A549 treated with DMSO at 1 μM for 4 hours (cell line): ENCODE measurements at places on chromosomes 1 and 21. TPM values are rescaled to one million over a fixed set of nuclear protein-coding genes. Genes with fewer than 3 reads are reported as not detected.

CHIA gene
- not detected in 5 replicates for total RNA-seq

BGLAP gene
- total RNA-seq = 0.40 to 0.53 TPM (median 0.46 TPM) in 3 of 5 replicates, not detected in the others

FCRL6 gene
- total RNA-seq = not detected in 5 replicates

AMY1C gene
- not detected in 5 replicates for total RNA-seq

CD84 gene
- total RNA-seq = not detected in 5 replicates

TEDDM1 gene
- total RNA-seq = not detected in 5 replicates

CD244 gene
- not detected in 5 replicates for total RNA-seq

KCNA3 gene
- total RNA-seq = not detected in 5 replicates

TMEM61 gene
- total RNA-seq = 0.34 to 0.50 TPM (median 0.40 TPM) in 3 of 5 replicates, not detected in the others

PGLYRP3 gene
- total RNA-seq = not detected in 5 replicates

SPATA1 gene
- total RNA-seq = 0.39 to 1.00 TPM (median 0.67 TPM) in 4 of 5 replicates, not detected in the other

MYOM3 gene
- total RNA-seq = 5.8 to 7.2 TPM (median 6.4 TPM) in 5 replicates

AMIGO1 gene
- total RNA-seq = 1.0 to 1.5 TPM (median 1.2 TPM) in 5 replicates

KRTAP23-1 gene
- total RNA-seq = not detected in 5 replicates

CDA gene
- 30.3 to 41.5 TPM (median 34.5 TPM) in 5 replicates for total RNA-seq

TRAF5 gene
- total RNA-seq = 7.2 to 8.9 TPM (median 7.4 TPM) in 5 replicates

OR2T33 gene
- total RNA-seq = not detected in 5 replicates

MASP2 gene
- 0.06 to 0.31 TPM (median 0.09 TPM) in 5 replicates for total RNA-seq

PLCH2 gene
- total RNA-seq = 0.12 to 0.36 TPM (median 0.32 TPM) in 5 replicates

KCNE2 gene
- not detected in 5 replicates for total RNA-seq

TMEM81 gene
- 2.2 to 3.5 TPM (median 2.6 TPM) in 5 replicates for total RNA-seq

NMNAT2 gene
- total RNA-seq = 0.51 to 0.85 TPM (median 0.60 TPM) in 5 replicates

SYT2 gene
- 0.01 to 0.05 TPM (median 0.03 TPM) in 5 replicates for total RNA-seq

BPNT1 gene
- total RNA-seq = 17.5 to 21.0 TPM (median 19.0 TPM) in 5 replicates

RAB13 gene
- 129 to 155 TPM (median 130 TPM) in 5 replicates for total RNA-seq

ASCL5 gene
- 0.09 to 0.22 TPM (median 0.14 TPM) in 4 of 5 replicates, not detected in the other for total RNA-seq

GPR3 gene
- 1.7 to 2.4 TPM (median 1.9 TPM) in 5 replicates for total RNA-seq

CELA3B gene
- total RNA-seq = not detected in 5 replicates

ORC1 gene
- 19.7 to 23.7 TPM (median 20.9 TPM) in 5 replicates for total RNA-seq

PERM1 gene
- 0.09 to 0.16 TPM (median 0.15 TPM) in 5 replicates for total RNA-seq

FCRL2 gene
- total RNA-seq = not detected in 5 replicates

PROK1 gene
- not detected in 5 replicates for total RNA-seq

S100A3 gene
- 79.7 to 94.4 TPM (median 93.6 TPM) in 5 replicates for total RNA-seq

SOD1 gene
- 372 to 449 TPM (median 394 TPM) in 5 replicates for total RNA-seq

LCE2B gene
- not detected in 5 replicates for total RNA-seq

MFSD2A gene
- total RNA-seq = 4.0 to 5.9 TPM (median 4.6 TPM) in 5 replicates

CFHR5 gene
- total RNA-seq = not detected in 5 replicates

BLACAT1 gene
- total RNA-seq = 0.03 to 0.07 TPM in 2 of 5 replicates, not detected in the others

PTAFR gene
- total RNA-seq = 0.24 to 0.38 TPM (median 0.29 TPM) in 5 replicates

CFAP45 gene
- 0.50 to 1.5 TPM (median 0.70 TPM) in 5 replicates for total RNA-seq

CLCA2 gene
- not detected in 5 replicates for total RNA-seq

DMRTA2 gene
- 0.14 to 0.26 TPM (median 0.18 TPM) in 5 replicates for total RNA-seq

PLPPR4 gene
- 0.02 TPM in 1 of 5 replicates, not detected in the others for total RNA-seq

PBX1 gene
- 21.0 to 32.8 TPM (median 29.1 TPM) in 5 replicates for total RNA-seq
